Heart left ventricle (tissue), 16 donors: ENCODE measurements at places on chromosomes 11 and 22.

DNA sequence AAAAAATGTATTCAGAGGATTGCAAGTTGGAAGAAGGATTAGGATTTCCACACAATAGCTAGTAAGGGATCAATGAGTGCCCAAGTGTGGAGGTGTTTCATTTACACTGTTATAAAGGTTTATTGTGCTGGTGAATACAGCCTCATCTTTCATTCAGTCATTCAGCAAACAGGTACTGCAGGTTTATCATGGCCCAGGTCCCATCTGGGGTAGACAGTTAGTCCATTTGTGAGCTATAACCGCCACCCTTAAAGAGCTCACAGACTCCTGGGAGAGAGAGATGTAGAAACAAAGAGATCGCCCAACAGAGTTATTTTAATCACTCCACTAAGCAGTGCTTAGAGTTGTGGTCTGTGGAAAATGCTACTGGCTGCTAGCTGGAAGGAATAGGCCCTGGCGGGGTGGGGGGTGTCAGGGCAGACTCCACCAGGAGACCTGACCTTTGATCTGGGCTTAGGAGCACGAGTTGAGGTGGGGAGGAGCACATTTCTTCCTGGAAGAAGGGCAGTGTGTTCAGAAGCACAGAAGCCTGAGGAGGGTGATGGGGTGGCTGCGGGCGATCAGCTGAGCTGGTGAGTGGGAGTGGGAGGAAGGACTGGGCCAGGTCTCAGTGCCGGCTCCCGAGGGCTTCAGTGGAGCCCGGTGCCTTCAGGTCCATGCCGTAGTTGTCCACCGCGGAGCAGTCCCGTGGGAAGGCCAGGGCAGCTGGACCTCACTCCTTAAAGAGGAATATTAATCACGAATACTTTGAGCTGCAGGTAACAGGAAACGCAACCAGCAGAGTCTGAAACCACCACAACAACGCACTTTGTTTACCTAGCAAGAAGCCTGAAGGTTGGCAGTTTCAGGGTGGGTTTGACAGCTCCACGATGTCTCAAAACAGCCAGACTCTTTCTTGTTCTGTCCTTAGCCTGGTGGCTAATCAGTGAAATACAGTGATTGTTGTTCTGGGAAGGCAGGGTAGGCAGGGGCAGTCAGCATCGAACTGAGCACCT, 11.2 kb downstream of the TOM1 start:
- DNase-seq = no peak

DNA sequence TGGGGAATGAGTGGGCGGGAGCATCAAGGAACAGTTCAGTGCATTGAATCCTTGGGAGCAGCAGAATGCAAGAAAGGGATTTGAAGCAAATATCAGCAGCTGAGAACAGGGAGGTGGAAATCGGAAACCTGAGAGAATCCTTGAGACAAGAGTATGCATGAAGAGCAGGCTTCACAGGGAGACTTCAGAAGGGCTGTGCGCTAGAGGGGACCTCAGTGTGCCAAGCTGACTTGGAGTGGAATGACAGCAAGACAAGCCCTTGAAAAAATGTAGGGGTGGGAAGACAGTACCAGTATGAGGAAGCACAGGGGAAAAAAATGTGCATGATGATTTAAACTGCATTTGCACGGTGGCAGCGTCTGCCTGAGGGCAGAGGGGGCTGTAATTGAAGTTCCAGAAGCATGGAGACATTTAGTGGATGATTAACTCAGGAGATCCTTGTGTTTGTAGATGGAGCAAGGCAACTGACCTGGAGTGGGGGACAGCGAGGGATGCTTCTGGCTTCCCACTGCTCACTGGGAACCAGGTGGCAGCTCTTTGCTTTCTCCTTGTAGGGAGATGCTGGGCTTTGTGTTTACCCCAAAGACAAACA, 204.9 kb upstream of the PLET1 start:
- no peak for DNase-seq

GRCh38 chr11:95977534-95978174, 53.7 kb upstream of the MTMR2 start:
- no peak for DNase-seq

GRCh38 chr22:30945653-30946052, 22.9 kb downstream of the MORC2 start:
- DNase-seq = no peak

- no peak for DNase-seq
These were observed 44.5 kb downstream of the RAB6A start for GRCh38 chr11:73716153-73717056.

DNA sequence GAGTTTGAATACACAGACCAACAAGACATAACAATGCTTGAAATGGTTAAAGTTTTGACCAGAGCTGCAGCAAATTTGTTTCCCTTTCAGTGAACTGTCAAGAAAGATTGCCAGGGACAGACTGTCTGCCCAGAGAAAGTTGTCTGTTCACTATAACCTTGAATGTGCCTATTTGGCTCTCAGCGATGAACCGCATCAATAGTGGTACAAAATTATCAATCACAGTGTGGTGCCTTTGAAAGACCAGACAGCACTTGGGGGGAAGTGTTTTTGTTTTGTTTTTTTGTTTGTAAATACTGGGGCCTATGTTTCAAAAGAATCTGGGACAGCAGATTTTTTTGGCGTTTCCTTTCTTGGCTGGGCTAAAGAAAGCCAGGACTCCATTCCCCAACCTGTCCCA, 123.1 kb downstream of the CD44 start:
- DNase-seq = no peak

DNA sequence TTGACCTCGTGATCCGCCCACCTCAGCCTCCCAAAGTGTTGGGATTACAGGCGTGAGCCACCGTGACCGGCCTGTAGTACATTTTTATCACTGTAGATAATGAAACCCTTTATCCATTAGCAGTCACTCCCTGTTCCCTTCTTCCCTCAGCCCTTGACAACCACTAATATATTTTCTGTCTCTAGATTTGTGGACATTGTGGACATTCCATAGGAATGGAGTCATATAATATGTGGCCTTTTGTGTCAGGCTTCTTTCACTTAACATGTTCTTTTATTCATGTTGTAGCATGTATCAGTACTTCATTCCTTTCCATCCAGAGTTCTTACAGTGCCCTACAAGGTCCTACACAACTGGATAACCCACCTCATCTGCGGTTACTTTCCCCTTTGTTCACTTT, 30.5 kb downstream of the RRM1 start:
- DNase-seq = no peak

DNA sequence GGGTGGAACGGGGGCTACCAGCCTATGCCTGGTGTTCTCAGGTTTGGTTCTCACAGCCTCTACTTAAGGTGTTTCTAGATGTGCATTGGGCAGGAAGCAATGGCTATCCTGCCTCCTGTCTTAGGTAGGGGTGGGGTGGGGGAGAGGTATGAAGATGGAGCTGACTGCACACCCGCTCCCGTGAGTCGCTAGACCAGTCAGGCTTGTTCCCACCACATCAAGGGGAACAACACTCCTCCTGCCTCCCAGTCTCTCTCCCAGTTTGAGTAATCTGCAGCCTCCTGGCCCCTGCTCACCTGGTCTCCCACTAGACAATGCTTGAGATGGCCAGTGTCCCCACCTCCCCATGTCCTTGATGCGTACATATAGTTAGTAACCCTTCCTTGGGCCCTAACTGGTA, 79.3 kb upstream of the TENM4 start:
- DNase-seq = no peak

DNA sequence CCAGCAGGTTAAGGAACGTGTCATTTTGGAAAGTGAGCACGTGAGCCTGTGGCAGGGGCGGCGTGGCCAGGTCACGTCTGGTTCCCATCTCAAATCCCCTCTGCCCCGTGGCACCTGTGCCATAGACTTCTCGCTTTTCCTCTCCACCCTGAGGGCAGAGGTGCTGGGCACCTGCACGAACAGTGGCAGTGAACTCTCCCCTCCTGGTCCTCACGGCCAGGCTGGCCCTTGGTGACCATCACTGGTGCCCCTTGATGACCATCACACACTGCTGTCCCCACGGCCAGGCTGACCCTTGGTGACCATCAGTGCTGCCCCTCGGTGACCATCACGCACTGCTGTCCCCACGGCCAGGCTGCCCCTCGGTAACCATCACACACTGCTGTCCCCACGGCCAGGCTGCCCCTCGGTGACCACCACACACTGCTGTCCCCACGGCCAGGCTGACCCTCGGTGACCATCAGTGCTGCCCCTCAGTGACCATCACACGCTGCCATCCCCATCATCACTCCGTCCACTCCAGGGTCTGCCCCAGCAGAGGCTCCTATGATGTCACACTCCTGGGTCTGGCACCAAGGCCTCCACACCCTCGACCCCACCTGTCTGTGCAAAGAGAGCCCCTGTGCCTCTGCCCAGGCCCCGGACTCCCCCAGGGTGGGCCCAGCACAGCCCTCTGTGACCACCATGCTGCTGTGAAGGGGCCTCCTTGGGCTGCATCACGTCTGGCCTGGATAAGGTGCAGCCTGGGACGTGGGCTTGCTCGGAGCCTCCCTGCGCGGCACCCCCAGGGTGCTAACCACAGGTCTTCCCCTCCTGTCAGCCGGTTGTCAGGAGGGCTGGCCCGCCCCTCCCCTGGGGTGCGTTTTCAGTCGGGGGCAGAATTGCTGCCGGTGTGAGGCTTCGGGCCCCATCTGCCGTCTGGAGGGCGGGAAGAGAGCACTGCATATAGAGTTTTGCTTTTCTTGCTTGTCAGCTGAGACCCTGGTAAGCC, 738.6 kb downstream of the BRD1 start:
- DNase-seq = no peak

GRCh38 chr11:117144477-117145392, 648 bp downstream of the PAFAH1B2 start:
- DNase-seq = peak; percentile 79

GRCh38 chr11:13355191-13355590, 77.6 kb downstream of the BMAL1 start:
- no peak for DNase-seq
